ENCODE measurements at places on chromosomes 6 and 20. TPM values are rescaled to one million over a fixed set of nuclear protein-coding genes. Genes with fewer than 3 reads are reported as not detected.

The COL9A3 gene
- 5.7 TPM for total RNA-seq

The TMEM170B gene
- total RNA-seq = 3.8 TPM

The OVOL2 gene
- not detected for total RNA-seq

The C20orf202 gene
- 0.20 TPM for total RNA-seq

The ZNF334 gene
- total RNA-seq = 0.79 TPM

The LRFN2 gene
- total RNA-seq = not detected

GRCh38 chr6:147954938-147955337 lies 387.7 kb upstream of the SASH1 start:
- DNase-seq = no peak

DNA sequence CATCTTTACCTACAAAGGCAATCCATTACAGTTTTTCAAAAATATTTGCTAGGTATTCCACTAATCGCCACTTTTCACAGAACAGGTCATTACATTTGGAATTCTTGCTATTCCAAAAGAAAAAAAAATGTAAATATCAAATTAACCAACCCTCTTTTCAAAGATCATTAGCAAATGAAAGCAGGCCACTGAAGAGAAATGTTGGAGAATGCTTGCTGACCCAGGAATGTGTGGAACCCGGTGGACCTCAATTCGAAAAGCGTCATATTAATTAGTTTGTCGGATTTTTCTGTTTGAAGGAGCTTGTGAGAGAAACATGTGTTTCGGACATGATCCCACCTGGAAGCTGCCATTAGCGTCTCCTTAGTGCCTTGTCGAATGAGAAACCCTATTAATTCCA lies 27.9 kb upstream of the SERPINB9 start:
- no peak for DNase-seq

GRCh38 chr6:9224539-9224938 lies 789.2 kb upstream of the SLC35B3 start:
- DNase-seq = no peak

- DNase-seq = no peak
These were observed 20.4 kb upstream of the ANKEF1 start for GRCh38 chr20:10014431-10014830.

GRCh38 chr6:32491700-32492099 lies 38.4 kb downstream of the HLA-DRB5 start:
- DNase-seq = no peak

GRCh38 chr20:49635166-49635565 lies 67.2 kb upstream of the PTGIS start:
- DNase-seq = no peak

DNA sequence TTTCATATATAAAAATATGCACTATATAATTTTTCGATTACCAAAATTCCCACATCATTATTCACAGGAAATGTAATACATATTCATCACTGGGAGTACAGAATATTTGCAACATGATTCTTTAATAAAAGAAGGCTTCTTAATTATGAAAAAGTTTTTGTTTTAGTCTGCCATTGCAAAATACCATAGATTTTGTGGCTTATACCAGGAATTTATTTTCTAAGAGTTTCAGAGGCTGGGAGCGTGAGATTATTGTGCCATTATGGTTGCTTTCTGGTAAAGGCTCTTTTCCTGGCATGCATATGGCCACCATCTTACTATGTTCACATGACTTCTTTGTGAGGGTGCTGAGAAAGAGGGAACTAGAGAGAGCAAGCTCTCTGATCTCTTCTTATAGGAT lies 306.9 kb upstream of the ADGRB3 start:
- no peak for DNase-seq

DNA sequence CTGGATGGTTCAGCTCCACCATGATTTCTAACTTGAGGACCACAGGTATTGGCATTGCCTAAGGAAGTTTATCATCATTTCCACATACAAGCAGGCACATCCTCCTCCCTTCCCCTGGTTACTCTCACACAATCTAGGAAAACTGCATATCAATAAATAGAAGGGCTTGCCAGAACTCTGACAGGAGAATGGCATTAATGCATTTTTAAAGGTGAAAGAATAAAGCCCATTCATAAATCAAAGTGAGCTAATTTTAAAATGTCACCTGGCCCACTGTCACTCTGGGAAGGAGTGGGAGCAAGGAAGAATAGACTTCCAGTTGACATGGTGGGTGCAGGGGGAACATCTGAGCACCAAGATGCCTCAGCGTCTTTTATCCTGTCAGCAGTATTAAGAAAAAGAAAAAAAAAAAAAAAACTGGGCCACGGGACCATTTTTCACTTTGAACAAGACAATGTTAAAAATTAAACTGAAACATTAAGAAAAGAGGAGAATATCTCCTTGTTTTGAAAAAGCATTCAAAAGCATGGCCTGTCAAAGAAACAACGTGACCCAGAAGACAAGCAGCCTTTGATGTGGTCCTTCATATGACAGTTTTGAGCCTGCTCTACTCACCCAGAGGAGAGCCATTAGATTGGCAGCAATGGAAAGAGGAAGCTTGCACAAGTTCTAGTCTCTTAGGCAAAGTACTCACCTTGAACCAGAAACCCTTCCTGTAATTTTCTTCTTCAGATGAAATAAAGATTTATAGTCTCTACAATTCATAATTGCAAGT lies 39.3 kb upstream of the SMLR1 start:
- DNase-seq = no peak

GRCh38 chr6:37050854-37051137 lies 45.3 kb downstream of the FGD2 start:
- no peak for DNase-seq

DNA sequence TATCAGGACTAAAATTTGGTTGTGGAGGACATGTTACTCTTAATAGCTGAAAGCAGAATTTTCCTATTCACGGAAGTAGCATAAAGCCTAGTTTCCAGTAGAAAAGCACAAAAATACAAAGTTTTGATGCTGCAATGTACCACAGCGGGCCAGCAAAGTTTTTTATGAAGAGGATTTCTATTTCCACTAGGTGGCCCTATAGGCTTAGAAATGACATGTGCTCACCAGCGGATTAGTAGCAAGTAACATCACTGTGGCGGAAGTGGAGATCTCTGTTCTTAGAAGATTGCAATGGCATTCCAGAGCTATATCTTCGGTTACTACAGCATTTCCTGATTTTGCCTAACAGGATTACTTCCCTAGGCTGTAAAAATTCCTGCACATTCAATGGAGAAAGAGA lies 1219.0 kb upstream of the EYS start:
- no peak for DNase-seq

DNA sequence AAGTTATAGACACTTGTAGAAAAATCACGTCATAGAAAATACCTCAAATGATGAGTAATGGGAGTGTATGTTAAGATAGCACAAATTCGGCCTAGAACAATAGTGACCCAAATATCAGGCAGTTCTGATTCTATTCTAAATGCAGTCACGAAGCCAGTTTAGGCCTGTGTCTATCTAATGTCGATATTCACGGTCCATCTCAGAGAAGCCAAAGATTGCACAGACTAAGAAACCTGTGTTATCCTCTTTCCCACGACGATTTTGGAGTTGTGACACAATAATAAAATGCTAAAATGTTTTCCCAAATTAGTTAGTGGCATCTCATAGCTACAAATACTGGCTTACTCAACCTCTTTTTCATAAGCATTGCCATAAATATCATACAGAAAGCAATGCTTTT lies 4.0 kb downstream of the HIVEP2 start:
- DNase-seq = no peak

DNA sequence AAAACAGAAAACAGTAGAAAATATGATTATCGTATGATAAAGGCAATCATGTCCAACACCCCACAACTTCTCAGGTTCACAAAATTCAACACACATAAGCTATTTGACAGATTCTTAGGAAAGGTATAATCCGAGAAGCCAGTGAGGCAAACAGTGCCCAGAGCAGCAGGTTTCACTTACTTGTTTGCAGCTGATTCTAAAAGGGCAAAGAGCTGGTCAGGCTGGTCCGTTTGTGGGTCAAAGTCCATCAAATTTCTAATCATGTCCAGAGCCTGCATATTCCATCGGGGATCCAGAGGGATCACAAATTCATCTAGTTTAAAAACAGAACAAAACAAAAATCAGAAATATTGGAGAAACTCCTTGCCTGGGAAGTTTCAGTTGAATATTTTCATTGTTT lies 69.8 kb upstream of the LYRM2 start:
- DNase-seq = no peak

Data from right atrium auricular region (tissue), 2 donors.